Right cardiac atrium (tissue), 5 donors: ENCODE measurements at places on chromosomes 13 and 19.

GRCh38 chr13:28384789-28385188 lies 110.1 kb downstream of the FLT1 start:
- no peak for DNase-seq

DNA sequence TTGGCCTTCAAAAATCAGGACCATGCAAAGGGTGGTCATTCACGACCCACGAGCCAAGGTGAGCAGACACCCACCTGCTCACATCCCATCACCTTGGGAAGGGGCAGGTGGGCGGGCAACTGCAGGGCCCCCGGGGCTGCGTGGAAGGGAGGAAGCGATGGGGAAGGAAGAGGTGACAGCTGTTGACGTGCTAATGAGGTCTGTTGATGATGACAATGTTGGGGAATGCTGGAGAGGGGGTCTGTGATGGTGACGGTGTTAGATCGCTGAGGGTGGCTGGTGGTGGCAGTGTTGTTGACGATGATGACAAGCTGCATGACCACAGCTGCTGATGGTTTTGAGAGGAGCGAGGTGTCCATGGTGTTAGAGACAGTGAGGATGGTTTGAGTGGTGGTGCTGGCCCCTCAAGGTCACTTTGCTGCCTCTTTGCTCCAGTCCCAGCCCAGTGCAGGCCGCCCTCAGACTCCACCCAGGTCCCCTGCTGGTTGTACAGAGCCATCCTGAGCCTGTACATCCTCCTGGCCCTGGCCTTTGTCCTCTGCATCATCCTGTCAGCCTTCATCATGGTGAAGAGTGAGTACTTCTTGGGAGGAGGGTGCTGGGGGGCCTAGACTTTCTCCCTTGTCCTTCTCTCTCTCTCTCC lies 900 bp downstream of the MCEMP1 start:
- no peak for DNase-seq

GRCh38 chr19:40282920-40283319 lies 2.2 kb downstream of the AKT2 start:
- no peak for DNase-seq

DNA sequence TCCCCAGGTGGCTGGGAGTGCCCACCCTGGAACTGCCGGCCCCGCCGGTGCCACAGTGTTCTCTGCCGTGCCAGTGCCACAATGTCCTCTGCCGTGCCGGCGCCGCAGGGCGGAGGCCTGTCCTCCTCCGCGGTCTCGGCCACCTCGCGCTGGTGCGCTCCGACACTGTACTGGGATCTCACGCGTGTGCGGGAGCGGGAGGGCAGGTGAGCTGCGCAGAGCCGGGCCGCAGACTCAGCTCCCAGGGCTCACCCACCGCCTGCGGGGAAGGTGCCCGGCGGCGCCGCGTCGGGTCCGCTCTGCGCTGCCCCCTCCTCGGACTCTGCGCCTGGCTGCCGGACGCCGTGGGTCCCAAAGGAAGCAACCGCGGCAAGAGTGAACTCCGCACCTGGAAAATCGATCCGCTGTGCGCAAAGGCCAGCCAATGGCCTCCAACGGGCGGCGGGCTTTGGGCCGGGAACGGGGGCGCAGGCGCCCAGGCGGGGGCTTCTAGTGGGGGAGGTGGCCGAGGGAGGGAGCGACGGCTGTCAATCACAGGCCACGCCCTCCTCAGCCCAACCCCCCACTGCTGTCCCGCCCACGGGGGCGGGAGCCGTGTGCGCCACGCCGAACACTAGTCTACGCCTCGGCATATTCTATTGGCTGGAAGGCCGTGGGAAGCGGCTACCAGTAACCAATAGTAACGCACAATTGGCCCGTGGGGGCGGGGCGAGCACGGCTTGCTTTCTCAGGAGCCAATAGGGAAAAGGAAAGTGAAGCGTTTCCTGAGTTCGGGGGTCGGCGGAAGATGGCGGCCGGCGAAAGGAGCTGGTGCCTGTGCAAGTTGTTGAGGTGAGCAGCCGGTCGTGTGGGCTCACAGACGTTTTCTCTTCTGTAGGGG lies at the start of gene ALG11:
TSS of gene ALG11 (plus strand) at position 767 of the 880 bp plus-strand sequence. CDS start at position 788, 21 bp downstream.
- peak; percentile 100 for DNase-seq

- DNase-seq, result no peak
Observed at GRCh38 chr13:93338030-93338429, 111.4 kb downstream of the GPC6 start.

DNA sequence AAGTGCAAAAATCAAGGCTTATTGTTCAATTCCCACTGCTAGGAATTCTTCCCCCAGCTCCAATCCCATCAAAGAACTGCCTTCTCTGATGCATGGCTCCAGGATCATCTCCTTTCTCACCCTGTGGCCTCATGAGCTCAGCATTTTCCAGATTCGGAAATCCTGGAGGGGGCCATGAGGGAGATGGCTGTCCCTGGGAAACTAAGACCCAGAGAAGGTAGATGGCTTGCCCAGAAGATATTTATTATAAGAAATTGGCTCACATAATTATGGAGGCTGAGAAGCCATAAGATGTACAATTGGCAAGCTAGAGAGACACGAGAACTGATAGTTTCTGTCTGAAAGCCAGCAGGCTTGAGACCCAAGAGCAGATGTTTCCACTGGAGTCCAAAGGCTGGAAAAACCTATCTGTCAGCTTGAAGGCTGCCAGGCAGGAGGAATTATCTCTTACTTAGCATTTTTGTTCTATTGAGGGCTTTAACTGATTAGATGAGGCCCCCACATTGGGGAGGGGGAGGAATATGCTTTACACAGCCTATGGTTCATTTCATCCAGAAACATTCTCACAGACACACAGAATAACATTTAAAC lies 58.6 kb downstream of the GADD45B start:
- no peak for DNase-seq

GRCh38 chr19:2274931-2275535 lies 6.9 kb downstream of the PEAK3 start:
- DNase-seq, result peak; percentile 71

DNA sequence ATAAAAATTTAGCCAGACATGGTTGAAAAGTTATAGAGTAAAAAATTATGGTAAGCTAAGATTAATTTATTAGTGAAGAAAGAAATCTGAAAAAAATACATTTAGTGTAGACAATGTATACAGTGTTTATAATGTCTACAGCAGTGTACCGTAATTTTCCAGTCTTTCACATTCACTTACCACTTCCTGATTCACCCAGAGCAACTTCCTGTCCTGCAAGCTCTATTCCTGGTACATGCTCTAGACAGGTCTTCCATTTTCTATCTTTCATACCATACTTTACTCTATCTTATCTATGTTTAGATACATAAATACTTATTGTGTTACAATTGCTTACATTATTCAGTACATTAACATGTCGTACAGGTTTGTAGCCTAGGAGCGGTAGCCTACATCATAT lies 1387.8 kb upstream of the ATXN8OS start:
- no peak for DNase-seq

- DNase-seq, result no peak
Observed at GRCh38 chr13:23510544-23510916, 59.7 kb upstream of the TNFRSF19 start.

- DNase-seq, result peak; percentile 80
Observed at GRCh38 chr13:33016414-33017322, at the start of gene KL. TSS of gene KL (plus strand) at chr13:33016423. CDS start at chr13:33016441, 18 bp downstream.

DNA sequence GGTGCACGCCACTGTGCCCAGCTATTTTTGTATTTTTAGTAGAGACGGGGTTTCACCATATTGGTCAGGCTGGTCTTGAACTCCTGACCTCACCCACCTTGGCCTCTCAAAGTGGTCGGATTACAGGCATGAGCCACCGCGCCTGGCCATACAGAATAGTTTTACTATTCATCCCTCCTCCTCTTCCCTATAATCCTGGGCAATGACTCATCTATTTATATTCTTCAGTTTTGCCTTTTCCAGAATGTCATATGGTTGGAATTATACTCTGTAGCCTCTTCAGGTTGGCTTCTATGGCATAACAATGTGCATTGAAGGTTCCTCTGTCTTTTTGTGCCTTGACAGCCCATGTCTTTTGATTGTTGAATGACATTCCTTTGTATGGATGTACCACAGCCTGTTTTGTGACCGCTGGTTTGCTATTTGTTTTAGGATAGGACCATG lies 22.2 kb upstream of the LRP3 start:
- DNase-seq, result no peak

GRCh38 chr19:16626796-16627192 lies 1.2 kb downstream of the MED26 start:
- DNase-seq, result no peak

DNA sequence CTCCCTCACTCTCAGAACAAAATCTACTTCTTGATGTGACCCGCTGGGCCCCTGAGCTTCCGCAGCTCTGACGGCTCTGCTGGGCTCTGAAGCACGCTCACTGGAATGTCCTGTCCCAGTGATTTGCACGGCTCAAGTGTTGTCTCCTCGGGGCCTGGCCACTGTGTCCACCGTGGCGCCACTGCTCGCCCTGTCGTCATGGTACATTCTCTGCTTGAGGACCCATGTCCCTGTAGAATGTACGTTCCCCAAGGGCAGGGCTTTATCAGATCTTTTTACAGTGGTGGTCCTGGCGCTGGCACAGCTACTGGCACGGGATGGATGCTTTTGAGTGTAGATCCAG lies 12.1 kb downstream of the KLHL26 start:
- DNase-seq, result peak; percentile 82

DNA sequence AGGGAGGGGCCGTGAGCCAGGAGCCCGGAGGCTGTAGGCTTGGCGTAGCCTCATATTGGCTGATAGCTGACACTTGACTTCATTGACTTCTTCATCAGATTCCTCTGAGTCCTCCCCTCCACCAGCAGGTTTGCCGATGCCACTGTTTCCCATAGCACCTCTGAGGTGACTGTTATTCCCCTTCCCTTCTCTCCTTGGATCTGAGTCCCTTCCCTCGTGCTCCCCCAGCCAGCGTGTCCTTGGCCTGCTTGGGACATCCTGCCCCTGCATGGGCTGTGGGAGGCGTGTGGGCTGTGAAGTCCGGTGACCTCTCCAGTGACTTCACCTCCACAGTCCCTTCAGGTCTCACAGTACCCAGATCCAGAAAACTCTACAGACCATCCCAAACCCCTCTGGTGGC lies 8.8 kb downstream of the PPP1R37 start:
- no peak for DNase-seq

GRCh38 chr13:35471706-35472322 lies 4.7 kb downstream of the MAB21L1 start:
- no peak for DNase-seq
